CD4-positive, alpha-beta T cell treated with Interleukin-2 at 100 ng/mL for 4 hours (primary cell): ENCODE measurements at places on chromosomes 4 and X.

DNA sequence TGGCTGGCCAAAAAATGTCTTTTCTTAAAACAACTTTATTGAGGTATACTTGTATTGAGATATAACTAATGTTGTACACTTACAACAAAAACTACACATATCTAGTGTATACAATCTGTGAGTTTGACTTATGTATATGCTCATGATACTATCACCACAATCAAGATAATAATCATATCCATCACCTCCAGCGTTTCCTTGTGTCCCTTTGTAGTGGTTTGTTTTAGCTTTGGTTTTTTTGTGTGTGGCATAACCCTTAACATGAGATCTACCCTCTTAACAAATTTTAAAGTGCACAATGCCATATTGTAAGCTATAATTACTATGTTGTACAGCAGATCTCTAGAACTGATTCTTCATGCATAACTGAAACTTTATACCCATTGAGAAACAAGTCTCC is 13.4 kb upstream of the PCSK1N start:
- peak; percentile 3 for DNase-seq

- no peak for DNase-seq
Observed at GRCh38 chr4:168878623-168879022, 131.4 kb downstream of the CBR4 start.

DNA sequence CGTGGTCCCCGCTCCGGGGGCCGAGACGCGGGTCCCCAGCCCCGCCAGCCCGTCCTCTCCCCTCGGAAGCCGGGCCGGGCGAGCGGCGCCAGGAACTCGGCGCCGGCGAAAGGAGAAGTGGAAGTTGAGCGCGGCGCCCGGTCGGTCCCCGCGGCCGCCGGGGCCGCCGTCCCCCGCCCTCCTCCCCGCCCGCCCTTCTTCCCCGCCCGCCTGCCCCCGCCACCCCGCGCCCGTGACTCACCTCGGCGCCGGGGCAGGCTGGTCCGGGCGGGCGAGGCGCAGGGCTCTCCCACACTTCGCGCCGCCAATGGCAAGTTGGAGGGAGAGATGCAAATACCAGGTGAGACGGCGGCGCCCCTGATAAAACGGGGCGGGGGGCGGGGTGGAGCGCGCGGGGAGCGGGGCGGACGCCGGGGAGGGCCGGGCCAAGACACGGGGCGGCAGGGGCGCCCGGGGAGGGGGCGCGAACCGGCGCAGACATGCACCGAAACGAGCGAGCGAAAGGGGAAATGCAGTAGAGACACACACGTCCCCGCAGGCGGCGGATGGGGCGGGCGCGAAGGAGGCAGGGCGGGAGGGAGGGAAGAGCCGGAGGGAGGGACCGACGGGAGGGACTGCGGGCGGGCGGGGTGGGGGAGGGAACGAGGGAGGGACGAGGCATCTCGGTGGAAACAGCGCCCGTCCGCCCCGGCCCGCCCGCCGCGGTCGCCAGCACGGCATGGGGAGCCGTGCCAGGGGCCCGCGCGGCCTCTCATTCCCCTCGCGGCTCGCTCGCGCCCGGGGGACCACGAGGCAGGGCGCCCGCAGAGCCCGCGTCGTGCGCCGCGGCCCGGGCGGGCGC is at the start of gene ELF4:
TSS of gene ELF4 (minus strand) at position 119 of the 841 bp plus-strand sequence. CDS start 29,167 bp downstream, outside the sequence.
- peak; percentile 67 for DNase-seq

DNA sequence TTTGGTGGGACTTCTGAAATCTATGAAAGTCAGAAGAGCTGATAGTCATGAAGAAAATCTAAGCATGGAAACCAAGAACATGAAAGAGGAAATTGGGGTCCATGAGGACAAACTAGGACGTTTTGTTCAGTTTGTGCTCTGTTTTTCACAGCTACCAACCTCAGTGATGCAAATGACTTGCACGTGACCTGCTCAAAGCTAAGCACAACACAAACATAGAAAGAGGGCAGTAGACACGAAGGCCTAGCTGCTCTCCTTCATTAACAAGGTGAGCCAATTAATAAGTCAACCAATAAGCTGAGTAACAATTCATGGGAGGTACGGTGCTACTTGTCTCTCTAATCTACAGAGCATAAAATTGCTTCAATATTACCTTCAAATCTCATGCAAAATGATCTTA is 684.1 kb downstream of the TRAM1L1 start:
- no peak for DNase-seq

GRCh38 chr4:73962724-73963123 is 19.1 kb downstream of the PF4 start:
- no peak for DNase-seq

DNA sequence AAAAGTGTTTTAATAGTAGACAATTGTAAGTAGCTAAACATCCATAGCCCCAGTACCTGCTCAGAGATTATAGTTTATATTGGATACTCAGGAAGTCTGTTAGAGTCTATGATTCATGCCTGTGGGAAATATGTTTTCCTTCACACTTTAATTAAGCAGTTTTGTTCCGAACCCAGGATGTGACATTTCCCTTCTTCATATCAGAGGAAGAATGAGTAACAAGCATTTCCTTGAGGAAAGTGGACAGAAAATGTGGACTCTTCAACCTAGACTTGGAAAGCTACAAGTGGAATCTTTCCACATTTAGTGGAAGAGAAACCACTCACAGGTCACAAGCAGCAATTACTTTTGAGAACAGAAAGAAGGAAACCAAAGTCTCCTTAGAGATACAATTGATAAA is 419.4 kb downstream of the C4orf33 start:
- DNase-seq, result no peak
